ENCODE measurements at places on chromosomes 3 and 15.

- DNase-seq, result no peak
Observed at GRCh38 chr3:35772381-35773015, 133.2 kb downstream of the ARPP21 start.

DNA sequence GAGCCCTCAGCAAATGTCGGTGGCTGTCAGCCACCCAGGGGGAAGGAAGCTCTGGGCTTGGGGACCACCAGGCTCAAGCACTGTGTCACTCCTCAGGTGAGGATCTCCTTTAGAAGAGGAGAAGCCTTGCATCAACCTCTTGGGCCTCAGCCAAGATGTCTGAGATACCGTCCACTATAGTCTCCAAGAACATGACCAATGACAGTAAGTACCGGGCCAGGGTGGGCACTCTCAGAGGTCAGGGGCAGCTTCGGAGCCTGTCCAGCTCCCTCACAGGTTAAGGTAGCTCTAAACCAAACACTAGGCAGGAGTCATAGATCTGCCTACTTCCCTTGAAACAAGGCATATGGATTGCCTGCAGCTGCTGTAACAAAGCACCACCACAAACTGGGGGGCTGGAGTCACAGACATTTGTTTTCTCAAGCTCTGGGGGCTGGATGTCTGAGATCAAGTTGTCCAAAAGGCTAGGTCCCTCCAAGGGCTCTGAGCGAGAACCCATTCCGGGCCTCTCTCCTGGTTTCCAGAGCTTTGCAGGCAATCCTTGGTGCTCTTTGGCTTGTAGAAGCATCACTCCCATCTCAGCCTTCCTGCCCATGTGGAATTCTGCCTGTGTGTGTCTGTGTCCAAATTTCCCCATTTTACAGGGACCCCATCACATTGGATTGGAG, 1.3 kb downstream of the CFAP100 start:
- DNase-seq, result no peak

- no peak for DNase-seq
Observed at GRCh38 chr3:61954097-61954540, 392.7 kb downstream of the PTPRG start.

- DNase-seq, result no peak
Observed at GRCh38 chr15:52133510-52134220, 21.1 kb upstream of the BCL2L10 start.

DNA sequence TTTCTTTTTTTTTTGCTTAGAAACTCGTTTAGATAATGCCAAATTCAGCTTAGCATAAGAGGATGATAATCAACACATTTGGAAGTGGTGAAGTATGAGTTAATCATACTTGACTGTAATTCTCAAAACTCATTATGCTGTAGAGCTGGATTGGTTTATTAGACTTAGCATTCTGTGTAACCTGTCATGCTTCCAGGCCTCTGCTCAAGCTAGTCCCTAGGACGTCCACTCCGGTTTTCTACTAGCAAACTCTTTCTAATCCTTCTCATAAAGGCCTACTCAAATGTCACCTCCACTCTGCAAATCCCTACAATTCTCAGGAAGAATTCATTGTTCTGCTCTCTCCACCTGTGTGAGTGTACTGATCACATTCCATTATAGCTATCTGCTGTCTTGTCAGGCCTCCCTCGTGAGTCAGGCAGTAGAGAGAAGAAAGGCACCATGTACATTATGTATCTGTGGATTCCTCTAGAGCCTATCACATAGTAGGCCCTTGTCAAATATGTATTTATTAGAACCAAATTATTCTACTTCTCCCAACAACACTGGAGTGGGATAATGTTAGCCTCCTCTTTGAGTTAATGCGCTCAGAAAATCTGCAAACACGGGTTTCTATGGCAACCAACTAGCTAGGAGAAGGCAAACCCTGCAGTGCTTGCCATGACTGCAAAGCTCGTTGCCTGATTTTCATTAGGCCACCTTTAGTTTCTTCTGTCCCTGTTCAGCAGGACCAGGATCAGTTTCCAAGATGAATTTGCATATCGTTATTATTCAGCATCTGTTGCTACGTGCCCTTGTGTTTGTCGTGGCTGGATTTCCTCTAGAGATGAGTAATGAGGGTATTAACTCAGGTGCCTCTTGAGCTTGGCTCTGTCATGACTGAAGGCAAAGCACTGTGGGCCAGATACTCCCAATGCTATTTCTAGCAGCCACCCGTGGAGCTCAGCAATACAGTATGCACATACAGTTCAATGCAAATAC, 30.7 kb downstream of the ATP13A5 start:
- DNase-seq, result no peak

DNA sequence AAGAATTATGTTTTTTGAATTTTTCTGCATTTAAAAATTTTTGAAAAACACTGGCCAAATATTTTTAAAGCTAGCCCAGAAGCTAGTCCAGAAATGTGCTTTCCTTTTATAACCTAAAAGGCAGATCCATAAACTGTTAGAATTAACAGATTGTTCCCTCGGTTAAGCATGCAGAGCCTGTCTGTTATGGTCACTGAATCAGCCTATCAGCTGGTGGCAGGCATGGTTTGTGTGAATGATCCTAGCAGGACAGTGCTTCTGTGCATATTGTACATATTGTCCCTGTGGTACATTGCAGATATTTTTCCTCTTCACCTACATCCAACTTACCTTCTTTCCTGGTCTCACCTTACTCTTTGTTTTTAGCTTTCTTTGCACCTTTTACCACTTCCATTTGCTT, 53.3 kb downstream of the RARB start:
- no peak for DNase-seq

- DNase-seq, result no peak
Observed at GRCh38 chr3:197344582-197345318, 46.3 kb upstream of the DLG1 start.

DNA sequence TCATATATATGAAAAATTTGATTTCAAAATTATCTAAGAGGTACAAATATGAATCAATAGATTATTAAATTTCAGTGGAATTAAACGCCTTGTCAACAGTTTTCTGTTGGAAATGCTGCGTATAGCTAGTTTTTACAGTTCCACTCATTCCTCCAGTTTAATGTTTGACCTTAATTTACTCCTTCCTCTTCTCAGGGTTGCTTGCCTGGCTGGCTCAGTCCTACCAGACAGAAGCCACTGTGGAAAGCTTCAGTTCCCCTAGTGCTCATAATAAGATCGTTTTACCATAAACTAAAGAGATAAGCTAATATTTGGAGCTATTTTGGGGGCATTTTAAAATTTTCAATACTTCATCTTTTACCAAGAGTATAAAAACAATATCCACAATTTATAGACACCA, 22.8 kb downstream of the EMC7 start:
- DNase-seq, result no peak

DNA sequence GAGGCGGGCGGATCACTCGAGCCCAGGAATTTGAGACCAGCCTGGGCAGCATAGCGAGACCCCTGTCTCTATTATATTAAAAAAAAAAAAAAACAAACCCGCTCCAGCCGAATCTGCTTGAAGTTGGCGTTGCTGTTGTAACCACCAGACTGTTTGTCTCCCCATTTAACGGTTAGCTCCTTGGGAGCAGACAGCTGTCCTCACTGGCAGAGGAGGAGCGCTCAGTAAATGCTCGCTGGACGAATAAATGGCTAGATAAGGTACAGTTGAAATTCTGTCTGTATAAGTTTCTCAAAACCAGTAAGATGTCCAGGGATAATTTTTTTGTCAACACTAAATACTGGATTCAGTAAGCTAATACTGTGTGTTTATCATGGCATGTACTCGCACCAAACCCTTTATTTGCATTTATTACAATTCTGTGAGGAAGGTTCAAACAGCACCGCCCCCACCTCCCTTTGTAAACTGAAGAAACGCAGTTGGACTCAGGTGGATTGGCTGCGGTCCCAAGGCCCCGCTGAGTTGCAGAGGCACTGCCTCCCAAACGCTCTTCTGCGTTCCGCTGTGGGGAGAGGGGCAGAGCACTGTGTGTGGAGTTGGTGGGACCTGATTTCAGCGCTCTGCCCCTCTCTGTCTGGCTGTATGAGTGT, 1.1 kb downstream of the RCCD1 start:
- DNase-seq, result no peak

DNA sequence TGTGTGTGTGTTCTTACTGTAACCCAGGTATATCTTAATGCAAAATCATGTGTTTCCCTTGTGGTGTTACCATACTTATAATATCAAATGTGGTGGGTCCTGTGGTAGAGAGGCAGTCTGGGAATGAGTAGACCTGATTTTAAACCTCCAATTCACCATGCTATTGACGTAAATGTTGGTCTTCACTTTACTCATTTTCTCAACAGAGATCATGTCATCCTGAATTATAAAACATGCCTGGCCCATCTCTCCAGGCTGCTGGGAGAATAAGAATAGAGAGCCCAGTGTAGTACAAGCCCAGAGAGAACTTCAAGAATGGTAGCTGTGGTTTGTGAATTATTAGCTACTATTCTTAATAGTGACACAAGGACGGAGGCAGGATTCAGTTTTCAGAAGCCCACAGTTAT, 88.1 kb downstream of the MBNL1 start:
- no peak for DNase-seq

DNA sequence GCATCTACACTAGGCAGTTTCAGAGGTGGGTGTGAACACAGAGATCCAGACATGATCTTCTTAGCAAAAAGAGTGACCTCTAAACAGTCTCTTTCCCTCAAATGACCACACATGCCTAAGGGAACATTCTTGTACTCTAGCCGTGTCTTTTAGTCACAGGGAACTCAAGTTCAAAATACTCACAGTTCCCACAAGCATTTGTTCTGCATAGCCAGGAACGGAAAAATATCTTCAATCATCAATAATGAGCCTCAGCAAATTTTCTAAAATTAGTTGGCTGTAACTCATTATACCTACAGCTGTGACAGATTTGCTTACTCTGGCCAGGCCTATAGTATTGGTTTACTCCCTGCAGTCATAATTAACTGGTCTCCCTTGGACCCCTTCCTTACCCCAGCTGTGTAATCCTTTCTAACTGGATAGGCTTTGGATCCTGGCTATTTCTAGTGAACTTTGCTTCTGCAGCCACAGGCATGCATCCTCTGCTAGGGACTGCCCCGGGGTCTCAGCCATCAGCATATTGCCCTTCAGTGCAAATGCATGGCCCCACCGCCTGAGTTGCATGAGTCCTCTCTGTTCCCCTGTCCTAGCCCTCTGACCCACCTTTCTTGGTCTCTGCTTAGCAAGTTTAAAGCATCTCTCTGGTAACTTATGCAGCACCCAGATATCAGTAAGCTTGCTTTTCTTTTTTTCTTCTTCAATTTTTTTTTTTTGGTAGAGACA, 56.0 kb upstream of the HACD2 start:
- DNase-seq, result no peak

DNA sequence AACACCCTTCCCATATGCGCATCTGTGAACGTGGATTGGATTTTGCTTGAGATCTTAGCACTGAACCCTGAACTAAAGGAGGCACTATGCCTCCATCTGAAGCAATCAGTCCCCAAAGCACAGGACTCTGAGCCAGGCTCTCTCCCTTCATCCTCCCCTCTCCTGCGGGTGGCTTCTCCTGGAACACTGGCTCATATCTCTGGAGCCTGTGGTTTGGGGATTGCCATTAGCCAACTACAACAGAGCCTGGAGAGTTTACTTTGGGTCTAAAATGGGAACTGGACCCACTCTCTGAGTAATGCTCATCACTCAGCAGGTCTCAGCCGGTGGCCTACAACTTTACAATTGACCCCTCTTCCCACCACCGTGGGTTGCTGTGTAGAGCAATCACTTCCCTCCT, 190.8 kb upstream of the HES1 start:
- no peak for DNase-seq

GRCh38 chr3:43531835-43532234, 90.0 kb downstream of the ANO10 start:
- no peak for DNase-seq

DNA sequence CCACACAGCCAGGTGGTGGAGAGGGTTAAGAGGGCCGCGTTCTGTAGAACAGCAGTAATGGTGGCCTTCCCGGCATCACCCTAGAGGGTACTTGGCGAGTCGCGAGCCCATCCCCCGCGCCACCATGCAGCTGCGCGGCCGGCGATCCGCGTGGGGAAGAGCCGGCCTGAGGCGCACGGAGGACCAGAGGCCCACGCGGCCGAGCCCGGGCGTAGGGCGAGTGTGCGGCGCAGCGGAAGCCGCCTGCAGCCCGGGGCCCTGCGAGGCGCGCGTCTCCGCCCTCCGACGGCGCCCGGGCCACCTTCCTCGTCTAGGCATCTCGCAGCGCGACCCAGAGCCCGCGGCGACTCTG, 423 bp downstream of the TKT start:
- peak; percentile 22 for DNase-seq

GRCh38 chr3:9946112-9947024, 5.8 kb downstream of the PRRT3 start:
- DNase-seq, result peak; percentile 68

GRCh38 chr3:38827791-38828190, 11.8 kb upstream of the SCN10A start:
- DNase-seq, result no peak

GRCh38 chr3:105826778-105827634, 41.8 kb downstream of the CBLB start:
- no peak for DNase-seq

- DNase-seq, result peak; percentile 44
Observed at GRCh38 chr3:188170461-188171459, 16.8 kb downstream of the LPP start.

DNA sequence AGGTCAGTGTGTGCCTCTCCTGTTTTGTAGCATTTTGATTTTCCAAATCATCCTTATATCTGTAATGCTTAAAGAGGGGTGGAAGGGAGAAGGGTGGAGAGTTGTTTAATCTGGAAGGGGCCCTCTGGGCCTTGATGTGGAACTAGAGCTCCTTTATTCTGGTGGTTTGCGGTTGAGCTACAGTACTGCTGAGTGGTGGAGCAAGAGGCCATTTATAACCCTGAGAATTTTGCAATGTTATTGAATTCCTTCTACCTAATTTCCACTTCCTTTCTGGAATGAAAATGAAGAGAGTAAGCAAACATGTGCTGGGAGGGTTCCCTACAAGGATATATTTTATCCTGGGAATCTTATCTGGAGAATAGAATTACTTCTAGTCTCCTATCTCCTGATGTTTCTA, 35.3 kb upstream of the TUBGCP5 start:
- no peak for DNase-seq

DNA sequence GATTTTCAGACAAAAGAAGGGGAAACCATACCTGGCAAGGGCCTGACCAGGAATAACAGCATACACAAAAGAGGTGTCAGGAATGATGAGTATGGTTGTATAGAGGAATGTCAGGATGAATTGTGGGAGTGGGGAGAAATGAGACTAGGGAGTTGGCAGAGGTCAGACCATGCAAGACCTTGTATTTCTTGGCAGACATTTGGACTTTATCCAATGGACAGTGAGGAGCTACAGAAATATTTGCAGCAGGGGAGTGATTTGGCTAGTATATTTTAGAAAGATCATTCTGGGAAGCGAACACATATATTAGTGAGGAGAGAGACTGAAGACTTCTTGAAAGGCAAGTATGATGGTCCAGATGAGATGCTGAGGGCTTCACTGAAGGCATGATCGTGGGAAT, 25.4 kb upstream of the ALPK3 start:
- no peak for DNase-seq

DNA sequence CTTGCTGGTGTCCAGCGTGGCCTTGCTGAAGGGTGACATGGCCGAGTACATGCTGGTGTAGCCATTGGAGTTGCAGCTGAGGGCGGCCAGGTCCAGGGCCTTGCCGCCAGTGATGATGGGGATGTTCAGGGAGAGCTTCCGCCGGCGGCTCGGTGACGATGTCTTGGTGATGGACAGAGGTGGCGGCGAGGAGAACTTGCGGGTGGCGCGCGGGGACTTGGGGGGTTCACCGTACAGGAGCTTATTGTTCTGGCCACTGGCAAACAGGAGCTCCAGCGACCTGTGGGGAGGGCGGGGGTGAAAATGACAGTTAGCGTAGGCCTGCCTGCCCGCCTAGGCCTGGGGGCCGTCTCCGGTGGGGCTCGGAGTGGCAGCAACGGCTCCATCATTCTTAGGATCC, 59.0 kb upstream of the CTSH start:
- DNase-seq, result no peak

Data from stimulated activated CD8-positive, alpha-beta memory T cell treated with anti-CD3 and anti-CD28 coated beads, Interleukin-2, amount 100 ng/mL, for 48 hours (primary cell).